ENCODE measurements at places on chromosomes 4 and X. TPM values are rescaled to one million over a fixed set of nuclear protein-coding genes. Genes with fewer than 3 reads are reported as not detected.

DNA sequence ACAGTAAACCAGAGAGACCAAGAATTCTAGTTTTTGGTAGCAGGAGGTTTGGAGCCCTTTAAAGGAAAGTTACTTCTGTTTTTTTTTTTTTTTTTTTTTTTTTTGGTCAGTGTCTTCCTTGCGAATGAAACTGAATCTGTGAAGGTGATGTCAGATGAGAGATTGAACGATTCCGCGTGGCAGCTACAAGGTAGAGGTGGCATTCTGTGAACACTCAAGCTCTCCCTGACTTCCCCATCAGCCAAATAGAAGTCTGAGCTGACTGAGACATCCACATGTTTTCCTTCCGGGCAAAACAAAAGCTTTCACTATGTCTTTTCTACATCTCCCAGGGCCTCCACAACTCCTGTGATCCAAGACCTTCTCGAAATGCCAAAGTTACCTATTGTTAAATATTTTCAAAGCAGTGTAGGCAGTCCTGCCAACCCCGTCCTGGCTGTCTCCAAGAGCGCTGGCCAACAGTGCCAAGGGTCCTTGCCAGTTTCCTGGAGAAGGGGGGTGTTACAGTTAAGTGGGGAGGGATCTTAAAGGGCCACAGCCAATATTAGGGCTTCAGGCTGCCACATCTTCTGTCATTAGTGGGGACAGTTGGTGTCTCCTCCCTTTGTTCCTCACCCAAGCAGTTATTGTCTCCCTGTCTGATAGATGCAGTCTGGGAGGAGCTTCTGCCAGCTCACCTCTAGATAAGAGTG is 102.9 kb upstream of the SLC34A2 start:
- no peak for DNase-seq

Gene DIPK2B
- 31.3 TPM for total RNA-seq

Gene TLL1
- 6.9 TPM for total RNA-seq

Gene UGT2B11
- not detected for total RNA-seq

GRCh38 chrX:74490247-74490646 is 69.0 kb downstream of the SLC16A2 start:
- no peak for DNase-seq

GRCh38 chr4:12211636-12212035 is 782.9 kb upstream of the HS3ST1 start:
- DNase-seq = no peak

DNA sequence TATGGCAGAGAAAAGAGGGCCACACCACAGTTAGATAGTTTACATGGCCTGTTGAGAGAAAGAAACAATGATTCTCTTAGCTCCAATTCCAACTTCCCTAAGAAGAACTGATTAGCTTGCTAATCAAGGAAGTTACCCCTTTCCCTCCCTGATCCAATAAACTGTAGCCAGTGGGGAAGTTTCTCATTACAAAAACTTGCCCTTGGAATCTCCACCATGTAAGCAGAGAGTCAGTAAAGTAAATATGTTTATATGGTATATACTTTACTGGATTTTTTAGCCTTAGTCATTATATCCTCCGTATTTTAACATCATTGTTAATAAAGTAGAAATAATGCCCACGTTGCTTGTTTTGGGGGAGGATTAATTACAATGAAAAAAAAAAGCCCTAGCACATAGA is 7.7 kb upstream of the ADGRL3 start:
- no peak for DNase-seq

Gene IL2RG
- total RNA-seq = 8.3 TPM

GRCh38 chrX:64184396-64184795 is 21.1 kb downstream of the AMER1 start:
- DNase-seq = no peak

GRCh38 chr4:38803833-38804653 is 548 bp downstream of the TLR1 start:
- DNase-seq = no peak

Gene MAGEA11
- not detected for total RNA-seq

Gene CXCL3
- 10.7 TPM for total RNA-seq

GRCh38 chrX:150623583-150623982 is 55.2 kb downstream of the MTM1 start:
- DNase-seq = no peak

- no peak for DNase-seq
Observed at GRCh38 chr4:116942315-116942714, 143.1 kb downstream of the TRAM1L1 start.

Gene S100G
- total RNA-seq = not detected

- DNase-seq = no peak
Observed at GRCh38 chrX:133985164-133985966, at the start of gene GPC3. Gene GPC3, minus strand, starts transcription at chrX:133985594.

GRCh38 chr4:71277353-71277752 is 61.5 kb upstream of the SLC4A4 start:
- DNase-seq = no peak

- no peak for DNase-seq
Observed at GRCh38 chr4:55604996-55605395, 13.0 kb upstream of the PDCL2 start.

Gene DAPP1
- total RNA-seq = 1.6 TPM

DNA sequence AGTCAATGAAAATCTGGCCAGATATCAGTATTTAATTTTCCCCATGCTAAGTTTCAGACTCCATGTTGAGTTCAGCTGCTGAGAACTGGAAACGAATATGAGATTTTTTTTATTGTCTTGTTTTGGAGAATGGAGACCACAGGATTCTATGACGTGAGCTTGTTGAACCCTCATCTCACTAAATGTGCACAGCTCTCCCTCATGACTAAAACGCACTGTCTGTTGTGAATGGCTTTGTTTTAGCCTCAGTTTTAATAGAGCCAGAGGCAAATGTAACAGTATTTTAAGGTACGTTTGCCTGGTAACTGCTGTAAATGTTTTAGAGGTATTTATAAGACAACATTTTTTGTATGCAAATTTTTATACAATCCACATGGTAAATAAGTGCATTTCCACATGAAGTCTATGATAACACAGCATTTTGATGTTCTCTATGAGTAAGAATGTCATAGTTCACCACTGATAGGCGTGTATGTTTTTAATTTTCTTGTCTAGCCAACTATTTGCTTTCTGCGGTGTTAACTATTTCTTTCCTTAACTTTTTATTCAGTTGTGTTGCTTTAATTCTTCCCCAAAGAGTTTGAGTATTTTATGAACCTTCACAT is 1159.3 kb upstream of the TENM3 start:
- DNase-seq = no peak

Gene ERVMER34-1
- 0.31 TPM for total RNA-seq

GRCh38 chr4:154916068-154916467 is 135.0 kb downstream of the RBM46 start:
- no peak for DNase-seq

DNA sequence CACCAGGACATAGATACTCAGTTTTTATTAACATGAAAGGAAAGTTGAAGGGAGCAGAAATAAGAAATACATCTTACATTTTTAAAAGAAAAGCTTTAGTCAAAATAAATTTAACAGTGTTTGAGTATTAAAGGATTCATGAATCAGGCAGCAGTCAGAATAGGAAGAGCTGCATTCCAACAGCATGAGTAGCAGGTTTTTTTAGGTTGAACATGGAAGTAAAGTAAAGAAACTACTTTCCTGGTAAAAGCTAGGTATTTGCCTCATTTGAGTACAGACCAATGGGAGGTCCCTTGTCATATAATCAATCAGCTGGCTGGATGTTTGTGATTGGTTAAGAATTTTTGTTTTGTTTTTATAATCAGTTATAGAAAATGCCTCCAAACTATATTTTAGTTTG is 645.9 kb upstream of the INTU start:
- DNase-seq = no peak

Gene SPIN3
- total RNA-seq = 9.5 TPM

GRCh38 chrX:20515841-20516461 is 249.2 kb upstream of the RPS6KA3 start:
- no peak for DNase-seq

DNA sequence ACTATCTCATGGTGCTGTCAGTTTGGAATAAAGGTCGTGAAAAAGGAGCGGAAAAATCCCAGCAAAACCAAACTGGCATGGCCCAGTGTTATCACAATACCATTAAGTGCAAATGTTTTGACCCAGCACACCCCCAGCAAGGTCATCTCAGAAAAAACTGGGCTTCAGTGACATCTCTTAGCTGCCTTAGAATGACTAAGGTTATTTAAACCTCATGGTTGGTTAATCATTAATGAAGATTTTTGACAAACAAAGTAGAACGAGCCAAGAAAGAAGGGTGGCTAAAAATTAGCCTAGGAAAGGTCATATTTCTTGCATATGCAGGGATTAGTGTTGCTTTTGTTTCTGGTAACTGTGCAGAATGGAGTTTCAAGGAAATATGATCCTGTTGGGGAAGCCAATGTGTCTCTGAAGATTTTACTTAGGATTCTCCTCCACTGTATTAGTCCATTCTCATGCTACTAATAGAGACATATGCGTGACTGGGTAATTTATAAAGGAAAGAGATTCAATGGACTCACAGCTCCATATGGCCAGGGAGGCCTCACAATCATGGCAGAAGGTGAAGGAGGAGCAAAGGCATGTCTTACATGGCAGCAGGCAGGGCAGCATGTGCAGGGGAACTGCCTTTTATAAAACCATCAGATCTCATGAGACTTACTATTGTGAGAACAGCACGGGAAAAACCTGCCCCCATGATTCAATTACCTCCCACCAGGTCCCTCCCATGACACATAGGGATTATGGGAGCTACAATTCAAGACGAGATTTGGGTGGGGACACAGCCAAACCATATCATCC is 83.5 kb downstream of the CHRNA9 start:
- DNase-seq = no peak

DNA sequence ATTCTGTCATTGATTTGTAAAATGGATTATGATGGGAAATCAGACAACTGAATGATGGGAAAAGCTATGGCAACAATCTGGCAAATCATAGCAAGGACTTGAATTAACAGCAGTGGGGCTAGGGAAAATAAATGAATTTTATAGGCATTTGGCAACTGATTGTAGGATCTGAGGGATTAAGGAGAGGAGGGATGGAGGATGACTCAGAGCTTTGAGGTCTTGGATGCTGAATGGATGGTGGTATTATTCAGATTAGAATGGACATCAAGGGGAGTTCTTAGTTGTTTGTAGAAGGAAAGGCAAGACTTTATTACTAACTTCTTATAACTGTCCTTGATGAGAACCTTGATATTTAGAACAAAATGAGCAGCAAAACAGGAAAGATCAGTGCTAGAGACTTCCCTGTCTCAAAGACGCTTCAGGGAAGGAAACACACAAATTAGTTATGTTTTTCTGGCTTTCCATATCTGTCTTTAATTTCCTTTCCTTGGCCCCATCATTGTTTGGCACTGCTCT is 51.4 kb upstream of the HHIP start:
- DNase-seq = no peak

DNA sequence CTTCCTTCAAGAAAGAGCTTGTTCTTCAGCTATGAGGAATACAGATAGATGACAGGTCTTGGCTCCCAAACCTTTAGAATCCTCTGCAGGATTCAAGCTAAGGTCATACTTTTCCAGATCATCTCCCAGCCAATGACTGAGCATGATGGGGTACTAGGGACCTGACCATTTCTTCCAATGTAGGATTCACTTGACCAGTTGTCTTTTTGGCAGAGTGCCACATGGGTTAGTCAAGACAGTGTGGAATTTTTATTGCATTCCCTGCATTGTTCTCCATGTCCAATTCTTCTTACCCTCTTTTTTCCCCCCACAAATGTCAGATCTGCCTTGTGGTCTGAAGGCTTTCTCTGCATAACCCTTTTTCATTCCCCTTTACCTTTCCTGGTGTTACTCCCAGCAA is 99.5 kb downstream of the CCSER1 start:
- DNase-seq = no peak

DNA sequence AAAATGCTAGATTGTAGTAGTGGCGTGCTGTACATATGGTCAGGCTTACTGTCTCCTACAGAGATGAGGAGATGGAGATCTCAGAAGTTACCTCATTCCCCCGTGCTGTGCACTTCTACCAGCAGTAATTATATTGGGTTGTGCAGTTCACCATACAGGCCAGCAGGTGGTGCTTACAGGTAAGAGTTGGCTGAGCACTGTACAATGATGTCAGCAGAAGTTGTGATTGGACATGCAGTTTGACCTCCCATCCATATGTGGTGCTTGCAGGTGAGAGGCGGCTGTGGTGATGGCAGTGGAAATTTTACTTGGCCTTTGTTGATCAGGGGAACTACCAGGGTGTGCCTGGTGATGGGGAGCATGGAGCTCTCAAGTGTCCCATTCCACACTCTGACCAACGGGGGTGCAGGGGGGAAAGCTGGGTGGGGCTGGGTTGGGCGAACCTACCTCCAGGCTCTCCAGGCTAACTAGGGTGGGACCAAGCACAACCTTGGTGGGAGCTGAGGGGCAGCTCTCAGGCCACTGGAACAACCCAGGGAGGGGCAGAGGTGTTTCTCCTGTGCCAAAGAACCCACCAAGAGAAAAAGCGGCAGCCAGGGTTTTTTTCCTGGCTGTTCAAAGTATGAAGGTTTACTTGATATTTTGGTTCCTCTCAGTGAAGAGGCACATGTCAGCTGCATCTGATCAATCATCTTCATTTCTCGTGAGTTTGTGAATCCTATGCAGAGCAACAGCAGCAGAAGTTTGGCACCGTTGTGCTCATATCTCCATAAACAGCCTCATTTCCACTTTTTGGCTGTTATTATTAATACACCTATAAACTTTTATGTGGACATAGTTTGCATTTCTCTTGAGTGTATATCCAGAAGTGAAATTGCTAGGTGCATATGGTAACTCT is 73.8 kb upstream of the FREM3 start:
- DNase-seq = peak; percentile 23

Gene CYP2U1
- 15.6 TPM for total RNA-seq

DNA sequence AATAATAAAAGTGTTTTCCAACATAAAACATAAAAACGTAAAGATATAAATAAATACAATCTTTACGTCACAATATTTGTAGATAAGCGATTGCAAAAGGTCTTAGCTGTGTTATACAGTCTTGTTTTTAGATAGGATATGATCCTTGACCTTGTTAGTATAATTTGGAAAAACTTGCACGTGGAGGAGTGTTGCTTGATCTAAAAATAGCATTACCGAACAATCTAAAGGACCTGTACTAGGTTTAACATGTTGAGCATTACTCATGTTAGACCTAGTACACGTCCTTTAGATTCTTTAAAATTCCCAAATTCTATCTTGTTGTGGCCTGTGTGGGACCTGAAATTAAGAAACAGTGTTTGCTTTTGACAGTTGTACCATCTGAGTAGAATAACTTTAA is 1.6 kb downstream of the METAP1 start:
- no peak for DNase-seq

GRCh38 chrX:129876771-129877305 is 29.1 kb upstream of the UTP14A start:
- no peak for DNase-seq

Gene HERC5
- total RNA-seq = 4.5 TPM

DNA sequence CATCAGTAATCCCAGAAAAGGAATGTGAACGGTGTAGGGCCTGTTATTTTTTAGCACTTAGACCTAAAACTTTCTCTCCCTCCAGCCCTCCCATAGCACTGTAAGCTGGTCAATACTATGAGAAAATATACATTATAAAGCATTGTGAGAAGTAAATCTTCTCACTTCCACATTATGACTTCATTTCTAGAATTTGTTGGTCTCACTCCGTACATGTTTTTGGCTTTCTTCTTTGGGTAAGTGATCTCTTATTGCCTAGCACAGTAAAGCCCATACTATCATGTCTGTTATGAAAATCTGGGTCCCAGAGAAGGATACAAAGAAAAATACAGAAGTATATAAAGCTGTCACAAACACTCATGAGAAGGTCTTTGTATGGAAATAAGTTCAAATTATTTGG is 1851.1 kb upstream of the IGFBP7 start:
- DNase-seq = no peak

- DNase-seq = no peak
Observed at GRCh38 chrX:72142794-72143608, 11.3 kb upstream of the RTL5 start.

Data from omental fat pad (tissue), 4 donors.